ENCODE measurements at places on chromosomes 12 and 14.
A peak's percentile ranks its signal among the peaks of the same experiment; 100 is the strongest.

DNA sequence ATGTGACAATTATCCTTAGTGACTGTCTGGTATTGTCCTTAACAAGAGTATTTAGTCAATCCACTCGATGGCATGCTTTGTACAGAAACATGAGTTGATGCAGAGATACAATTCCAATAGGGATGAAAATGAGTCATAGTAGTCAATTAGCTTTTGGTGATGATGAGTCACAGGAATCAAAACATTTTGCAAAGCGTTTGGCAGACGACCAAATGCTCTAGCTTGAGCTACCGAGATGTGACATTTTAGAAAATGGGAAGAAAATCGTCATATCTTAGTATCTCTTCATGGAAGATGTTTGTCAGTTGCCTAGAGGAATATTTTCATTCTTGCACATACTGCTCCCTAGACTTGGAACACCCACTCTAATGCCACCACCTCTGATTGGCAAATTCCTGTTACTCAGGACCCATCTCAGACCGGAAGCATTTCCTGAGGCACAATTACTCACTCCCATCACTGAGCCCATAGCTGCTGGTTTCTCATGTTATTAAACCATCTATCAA is 95.0 kb downstream of the LMNTD1 start:
- DNase-seq = no peak

DNA sequence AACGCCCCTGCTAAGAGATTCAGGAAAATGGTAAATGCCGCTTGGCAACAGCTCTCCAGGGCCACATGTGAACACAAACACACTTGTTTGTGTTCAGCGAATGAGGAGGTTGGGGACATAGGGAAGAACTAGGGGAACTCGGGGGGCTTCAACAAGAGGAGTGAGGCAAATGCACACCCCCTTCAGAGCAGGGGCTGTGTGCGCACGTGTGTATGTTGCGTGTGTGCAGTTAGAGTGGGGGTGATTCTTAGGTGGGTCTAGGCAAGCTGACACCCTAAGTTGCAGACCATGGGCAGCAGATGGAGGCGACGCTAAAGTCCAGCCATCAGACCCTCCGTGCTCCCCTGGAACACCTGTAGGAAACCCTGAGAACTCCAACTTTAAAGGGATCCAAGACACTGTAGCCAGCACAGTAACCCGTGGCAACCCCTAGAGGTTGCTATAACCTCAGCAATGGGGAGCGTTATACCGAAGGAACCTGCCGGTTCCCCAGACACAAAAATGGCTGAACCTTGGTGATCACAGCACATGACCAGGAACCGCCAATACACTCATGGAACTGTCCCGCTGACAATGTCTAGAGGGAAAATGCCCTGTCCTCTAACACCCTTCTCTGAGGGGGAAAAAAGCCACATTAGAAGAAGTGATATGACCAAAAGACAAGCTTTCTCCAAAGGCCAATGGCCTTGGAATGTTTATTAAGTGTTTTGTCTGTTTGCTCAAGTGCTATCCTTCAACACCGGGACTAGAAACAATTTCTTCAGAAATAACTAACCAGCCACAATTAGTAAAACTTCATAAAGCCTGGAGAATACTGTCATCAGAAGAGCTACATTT is 86.5 kb upstream of the CEP83 start:
- DNase-seq = no peak

DNA sequence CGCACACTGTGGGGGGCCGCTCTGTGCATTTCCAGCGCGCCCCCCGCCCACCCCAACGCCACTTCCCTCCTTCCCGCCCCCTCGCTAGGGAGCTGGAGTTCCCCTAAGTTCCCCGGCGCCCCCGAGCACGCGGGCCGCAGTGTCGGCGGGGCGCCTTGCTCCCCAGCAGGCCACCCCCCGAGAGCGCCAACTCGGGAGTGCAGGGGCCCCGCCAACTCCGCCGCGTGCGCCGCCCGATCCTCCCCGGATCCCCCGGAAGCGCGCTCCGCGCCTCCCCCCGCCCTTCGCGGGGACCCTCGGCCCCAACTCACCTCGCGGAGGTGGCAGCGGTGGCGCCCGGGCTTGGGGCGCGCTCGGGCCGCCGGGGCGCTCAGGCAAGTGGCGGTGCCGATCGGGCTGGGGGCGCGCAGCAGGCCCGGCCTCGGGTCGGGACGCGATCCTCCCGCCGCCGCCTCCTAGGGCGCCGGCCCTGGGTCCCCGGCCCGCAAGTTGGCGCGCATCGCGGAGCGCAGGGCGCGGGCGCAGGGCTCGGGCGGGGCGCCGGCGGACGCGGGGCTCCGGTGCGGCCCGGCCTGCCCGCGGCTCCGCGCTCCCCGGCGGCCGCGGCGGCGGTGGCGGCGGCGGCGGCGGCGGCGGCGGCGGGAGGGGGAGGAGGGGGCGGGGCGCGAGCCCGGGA is at the start of gene NCOR2:
NCOR2 (minus strand) TSS at position 616 of the 676 bp plus-strand sequence. CDS start 72,361 bp downstream, outside the sequence.
- DNase-seq = peak; percentile 92

GRCh38 chr12:42908712-42909111 is 319.2 kb upstream of the PRICKLE1 start:
- DNase-seq = no peak

GRCh38 chr12:49821373-49822287 is 6.6 kb downstream of the NCKAP5L start:
- no peak for DNase-seq

DNA sequence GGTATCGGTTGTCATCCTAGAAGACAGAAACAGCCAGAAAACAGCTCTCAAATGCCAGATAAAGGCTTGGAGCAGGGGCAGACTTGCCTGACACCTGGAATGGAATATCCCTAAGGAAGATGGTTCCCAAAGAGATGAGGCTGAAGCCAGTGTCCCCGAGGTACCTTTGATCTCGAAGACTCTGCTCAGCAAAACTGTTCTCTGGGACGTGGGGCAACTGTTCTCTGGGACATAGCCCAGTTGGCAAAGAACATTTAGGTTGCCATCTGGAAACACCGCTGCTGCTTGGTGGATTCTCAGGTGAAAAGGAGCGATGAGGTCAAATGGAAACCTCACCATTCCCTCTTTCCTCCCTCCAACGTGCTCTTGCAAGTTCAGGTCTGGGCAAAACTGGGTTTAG is 27.9 kb upstream of the FBXO21 start:
- DNase-seq = no peak
